Kidney (tissue), 22 donors: ENCODE measurements at places on chromosomes 1 and 21. TPM values are rescaled to one million over a fixed set of nuclear protein-coding genes. Genes with fewer than 3 reads are reported as not detected.

Gene AIRE
- 0.09 TPM for polyA plus RNA-seq

Gene KCNA3
- not detected for polyA plus RNA-seq

Gene CAPN8
- polyA plus RNA-seq = 0.84 TPM

Gene AADACL3
- not detected for polyA plus RNA-seq

Gene HPCAL4
- polyA plus RNA-seq = 3.9 TPM

Gene ATPAF1
- polyA plus RNA-seq = 127 TPM

DNA sequence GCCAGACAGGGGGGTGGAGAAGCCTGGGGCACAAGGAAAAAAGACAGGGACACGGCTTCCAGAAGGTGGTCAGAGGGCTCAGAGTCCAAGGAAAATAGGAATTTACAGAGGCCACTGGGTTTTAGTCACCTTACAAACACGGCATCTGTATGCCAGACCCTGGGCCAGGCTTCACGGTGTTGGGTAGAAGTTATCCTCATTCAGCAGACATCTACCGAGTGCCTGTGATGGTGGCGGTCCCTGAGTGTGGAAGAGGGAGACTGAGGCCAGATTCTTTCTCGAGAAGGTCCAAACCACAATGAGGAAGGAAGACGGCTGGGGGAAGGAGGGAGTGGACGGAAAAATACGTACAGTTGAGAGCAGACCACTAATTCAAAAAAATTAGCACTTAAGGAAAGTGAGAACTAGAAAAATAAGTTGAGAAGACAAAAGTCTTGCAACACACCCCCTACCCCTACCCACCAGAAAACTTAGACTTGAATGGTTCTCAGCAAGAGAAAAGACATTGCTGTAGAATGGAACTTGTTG, 864 bp upstream of the BTG2 start:
- no peak for DNase-seq

DNA sequence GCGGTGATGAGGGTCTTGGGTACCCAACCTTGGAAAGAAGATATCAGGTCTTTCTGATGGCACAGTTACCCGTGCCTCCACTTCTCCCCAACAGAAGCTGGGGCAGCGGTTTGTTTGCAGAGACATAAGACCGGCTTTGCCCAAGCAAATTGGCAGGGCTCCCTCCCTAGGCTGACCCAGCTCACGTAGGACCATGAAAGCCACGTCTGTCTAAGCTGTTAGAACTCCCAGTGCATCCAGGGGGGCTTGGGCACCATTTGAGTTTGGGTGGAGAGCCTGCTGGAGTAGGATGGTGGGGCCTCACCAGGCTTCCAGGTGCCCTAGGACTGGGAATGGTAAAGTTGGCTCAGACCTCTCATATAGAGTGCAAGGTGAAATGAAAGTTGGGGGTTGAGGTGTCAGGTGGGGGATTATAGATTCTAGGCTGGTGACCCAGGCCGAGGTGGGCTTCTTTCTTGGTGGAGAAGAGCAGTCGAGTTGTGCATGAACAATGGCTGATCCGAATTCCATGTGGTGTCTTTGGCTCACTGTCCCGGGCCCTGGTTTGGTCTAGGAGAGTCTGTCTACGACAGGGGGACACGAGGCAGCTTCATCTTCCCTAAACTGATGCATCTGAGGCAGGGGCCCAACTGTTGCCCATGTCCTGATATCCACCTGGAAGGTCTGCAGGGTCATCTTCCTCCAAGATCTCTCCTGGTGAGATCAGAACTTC, 3.4 kb downstream of the POU3F1 start:
- no peak for DNase-seq

GRCh38 chr1:223208164-223209076, 65.4 kb upstream of the TLR5 start:
- DNase-seq = no peak

GRCh38 chr1:41503538-41504113, 19.1 kb upstream of the EDN2 start:
- no peak for DNase-seq

DNA sequence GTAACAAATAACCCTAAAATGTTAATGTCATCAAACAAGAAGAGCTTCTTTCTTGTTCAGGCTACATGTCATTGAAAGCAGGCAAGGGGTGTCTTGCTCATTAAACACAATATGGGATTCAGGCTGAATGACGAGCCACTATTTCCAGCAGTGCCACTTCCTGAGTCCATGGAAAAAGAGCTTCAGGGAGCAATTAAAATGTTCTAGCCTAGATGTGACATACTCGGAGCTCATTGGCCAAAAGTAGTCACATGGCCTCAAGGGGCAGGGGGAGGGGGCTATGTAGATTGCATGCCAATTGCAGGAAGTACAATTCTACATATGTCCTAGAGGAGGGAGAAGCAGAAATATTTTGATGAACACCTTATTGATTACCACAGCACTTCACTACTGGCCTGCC, 685.3 kb upstream of the ADGRL2 start:
- DNase-seq = no peak

DNA sequence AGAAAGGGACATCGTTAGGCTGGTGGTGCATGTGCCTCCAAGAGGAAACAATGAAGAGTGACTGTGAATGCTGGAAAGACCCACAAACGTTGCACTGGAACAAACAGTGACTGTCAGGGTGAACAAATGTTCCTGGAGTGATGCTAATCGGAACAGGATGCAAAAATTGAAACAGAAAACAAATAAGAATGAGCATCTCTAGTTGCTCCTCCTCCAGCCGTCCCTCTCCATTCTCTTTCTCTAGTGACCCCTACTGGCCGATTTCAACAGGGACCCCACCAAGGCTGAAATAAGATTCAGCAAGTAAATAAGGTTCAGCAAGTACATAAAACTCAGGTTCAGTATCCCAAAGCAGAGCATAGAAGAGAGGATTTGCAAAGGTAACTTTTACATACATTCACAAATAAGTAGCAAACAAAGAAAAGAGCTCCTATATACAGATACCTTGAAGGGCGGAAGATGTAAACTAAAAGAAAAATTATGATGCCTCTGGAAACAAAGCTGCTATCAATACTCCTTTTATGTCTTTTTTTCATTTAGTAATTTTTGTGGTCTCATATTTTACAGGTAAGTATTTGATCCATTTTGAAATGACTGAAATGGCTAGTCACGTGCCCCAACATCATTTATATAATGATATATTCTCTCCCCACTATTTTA, 836.1 kb upstream of the ADAMTS5 start:
- DNase-seq = peak; percentile 37

DNA sequence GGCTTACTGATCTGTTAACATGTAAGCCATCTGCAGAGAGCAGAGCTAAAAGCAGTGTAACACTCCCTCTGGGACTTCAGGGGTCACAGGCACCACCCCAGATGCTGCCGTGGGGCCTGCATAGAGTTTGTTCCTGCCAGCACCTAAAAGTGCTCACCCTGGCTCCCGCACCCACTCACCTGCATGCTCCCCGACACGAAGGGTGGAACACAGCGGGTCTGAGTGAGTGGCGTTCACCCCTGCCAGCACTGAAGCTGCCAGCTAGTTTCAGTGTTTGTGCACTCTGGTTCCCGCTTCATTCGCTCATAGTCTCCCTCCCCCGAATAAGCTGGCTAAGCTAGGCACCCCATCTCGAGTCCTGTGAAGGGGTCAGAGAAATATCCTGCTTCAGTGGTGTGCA, 1681.0 kb downstream of the NCAM2 start:
- no peak for DNase-seq

GRCh38 chr1:47677241-47677940, 239.5 kb downstream of the FOXD2 start:
- DNase-seq = peak; percentile 79

DNA sequence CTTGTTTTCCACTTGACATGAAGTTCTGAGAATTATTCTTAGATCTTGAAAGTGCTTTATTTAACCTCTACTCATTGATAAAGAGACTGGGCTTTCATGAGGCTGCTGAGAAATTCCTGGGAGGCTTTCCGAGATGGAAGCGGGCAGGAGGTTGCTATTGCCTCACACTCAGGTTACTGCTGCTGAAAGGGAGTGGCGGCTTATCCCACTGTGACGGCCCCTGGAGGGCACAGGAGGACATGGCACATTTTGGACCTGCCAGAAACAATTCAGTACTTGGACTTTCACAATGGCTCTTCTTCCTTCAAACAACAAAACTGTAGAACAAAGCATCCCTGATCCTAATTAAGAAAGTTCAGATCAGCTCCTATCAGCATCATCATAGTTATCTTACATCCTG, 16.2 kb upstream of the MARK1 start:
- peak; percentile 48 for DNase-seq
